D341Med (cell line): ENCODE measurements at places on chromosomes 2 and 18.

DNA sequence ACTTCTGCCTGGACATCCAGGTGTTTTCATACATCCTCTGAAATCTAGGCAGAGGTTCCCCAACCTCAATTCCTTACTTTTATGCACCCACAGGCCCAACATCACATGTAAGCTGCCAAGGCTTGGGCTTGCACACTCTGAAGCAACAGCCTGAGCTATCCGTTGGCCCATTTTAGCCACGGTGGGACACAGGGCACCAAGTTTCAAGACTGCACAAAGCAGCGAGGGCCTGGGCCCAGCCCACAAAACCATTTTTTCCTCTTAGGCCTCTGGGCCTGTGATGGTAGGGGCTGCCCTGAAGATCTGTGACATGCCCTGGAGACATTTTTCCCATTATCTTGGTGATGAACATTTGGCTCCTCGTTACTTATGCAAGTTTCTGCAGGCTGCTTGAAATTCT is 5.9 kb downstream of the C2orf69 start:
- no peak for DNase-seq

GRCh38 chr2:174691201-174691779 is 73.0 kb downstream of the CHRNA1 start:
- no peak for DNase-seq

DNA sequence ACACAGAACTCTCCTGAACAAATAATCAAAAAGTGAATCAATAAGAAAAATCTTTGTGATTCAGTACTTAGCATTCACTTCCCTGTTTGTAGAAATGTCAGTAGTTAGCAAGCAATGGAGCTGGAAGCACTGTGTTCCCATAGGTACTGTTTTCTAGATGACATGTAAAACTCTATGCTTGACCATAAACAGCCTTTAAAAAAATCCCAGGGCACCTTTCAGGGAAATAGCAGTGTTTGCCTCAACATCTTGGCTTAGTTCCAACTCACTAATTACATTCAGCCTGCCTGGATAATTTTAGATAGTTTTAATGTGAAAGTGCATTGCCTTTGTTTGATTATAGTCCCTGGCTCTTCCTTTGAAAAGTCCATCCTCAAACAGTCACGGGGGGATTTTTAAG is 721.8 kb downstream of the ERBB4 start:
- DNase-seq: no peak

DNA sequence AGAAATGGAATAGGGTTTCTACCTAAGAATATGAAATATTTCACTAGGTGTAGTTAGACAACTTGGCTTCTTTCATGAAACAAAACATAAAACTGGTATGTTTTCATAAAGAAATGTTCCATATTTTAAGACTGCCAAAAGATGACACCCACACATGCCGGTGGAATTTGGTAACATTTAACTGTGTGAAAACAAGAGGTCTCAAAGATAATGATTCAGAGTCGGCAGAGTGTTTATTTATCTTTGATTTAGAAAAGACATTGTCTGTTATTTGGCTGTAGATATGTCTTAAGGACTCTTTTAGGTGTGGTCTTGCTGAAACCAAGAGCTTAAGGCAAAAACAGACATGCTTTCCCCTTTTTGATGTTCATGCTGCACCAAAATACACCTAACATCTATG is 63.5 kb upstream of the FN1 start:
- DNase-seq: no peak

- peak; percentile 45 for DNase-seq
These were observed 62.5 kb downstream of the DHRS9 start for GRCh38 chr2:169131587-169132512.

GRCh38 chr2:45218931-45219339 is 209.7 kb upstream of the SIX2 start:
- DNase-seq: no peak

- DNase-seq: no peak
These were observed 590.8 kb upstream of the ID2 start for GRCh38 chr2:8090748-8091700.

- no peak for DNase-seq
These were observed 76.4 kb downstream of the ITGB1BP1 start for GRCh38 chr2:9346885-9347284.

DNA sequence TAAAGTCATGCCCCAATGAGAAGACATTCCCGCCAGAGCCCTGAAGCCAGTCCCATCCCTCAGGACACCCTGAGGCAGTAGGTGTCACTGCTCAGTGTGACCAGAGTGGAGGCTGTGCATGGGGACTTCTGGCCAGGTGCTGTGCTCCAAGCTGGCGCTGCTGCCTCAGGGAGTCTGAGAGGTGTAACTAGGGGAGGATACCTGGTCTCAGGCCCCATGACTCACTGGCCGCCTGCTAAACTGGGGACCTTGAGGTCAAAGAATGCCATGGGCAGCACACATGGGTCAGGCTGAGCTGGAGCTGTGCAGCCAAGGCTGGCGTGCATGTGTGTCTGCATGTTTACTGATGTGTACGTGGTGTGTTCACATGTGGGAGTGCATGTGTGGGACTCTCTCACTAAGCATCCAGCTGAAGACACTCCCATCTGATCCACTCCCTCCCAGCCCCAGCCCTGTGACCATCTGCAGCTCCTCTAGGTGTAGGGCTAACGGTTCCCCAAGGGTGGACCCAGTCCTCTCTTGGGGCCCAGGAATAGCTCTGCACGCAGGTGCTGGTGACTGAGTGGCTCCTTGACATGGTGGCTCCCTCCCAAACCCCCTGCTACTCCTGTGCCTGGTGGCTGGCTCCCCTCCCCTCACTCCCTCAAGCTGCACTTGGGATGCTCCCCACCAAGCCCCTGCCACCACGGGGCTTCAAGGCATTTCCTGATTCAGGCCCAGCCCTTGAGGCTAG is 16.5 kb downstream of the HS6ST1 start:
- DNase-seq: no peak

GRCh38 chr18:27181726-27182125 is 3.4 kb downstream of the CHST9 start:
- no peak for DNase-seq

GRCh38 chr18:31573051-31573450 is 18.6 kb upstream of the TTR start:
- DNase-seq: no peak

- DNase-seq: no peak
These were observed 68.2 kb upstream of the STON1 start for GRCh38 chr2:48461721-48462120.

DNA sequence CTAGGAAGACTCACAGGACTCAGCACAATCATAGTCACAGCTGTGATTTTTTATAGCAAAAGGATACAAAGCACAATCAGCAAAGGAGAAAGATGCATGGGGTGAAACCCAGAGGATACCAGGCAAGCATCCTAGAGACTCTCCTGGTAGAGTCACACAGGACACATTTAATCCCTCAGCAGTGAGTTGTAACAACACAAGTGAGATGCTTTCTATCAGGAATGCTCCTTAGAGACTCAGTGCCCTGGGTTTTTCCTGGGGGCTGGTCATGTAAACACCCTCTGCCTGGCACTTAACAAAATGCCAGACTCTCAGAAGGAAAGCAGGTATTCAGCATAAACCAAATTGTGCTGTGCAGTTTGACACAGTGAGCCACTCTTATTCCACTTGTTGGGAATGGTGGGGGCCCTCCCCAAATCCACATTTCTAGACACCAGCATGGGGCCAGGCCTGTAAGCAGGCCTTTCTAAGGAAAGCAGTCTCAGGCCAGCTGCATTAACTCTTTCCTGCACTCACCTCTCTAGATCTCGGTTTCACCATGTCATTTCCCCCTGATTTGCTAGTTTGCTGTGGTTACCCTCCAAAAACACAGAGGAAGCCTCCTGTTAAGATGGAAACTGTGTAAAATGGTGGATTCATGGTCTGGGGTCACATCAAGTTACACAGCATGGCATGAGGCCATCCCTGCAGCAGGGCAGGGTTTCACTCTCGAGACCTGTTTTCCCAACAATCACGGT is 16.9 kb upstream of the RNU4ATAC start:
- DNase-seq: no peak

GRCh38 chr2:143819190-143819735 is 690.0 kb downstream of the ARHGAP15 start:
- no peak for DNase-seq

- DNase-seq: no peak
These were observed 75.1 kb downstream of the ACOXL start for GRCh38 chr2:110807522-110807921.

DNA sequence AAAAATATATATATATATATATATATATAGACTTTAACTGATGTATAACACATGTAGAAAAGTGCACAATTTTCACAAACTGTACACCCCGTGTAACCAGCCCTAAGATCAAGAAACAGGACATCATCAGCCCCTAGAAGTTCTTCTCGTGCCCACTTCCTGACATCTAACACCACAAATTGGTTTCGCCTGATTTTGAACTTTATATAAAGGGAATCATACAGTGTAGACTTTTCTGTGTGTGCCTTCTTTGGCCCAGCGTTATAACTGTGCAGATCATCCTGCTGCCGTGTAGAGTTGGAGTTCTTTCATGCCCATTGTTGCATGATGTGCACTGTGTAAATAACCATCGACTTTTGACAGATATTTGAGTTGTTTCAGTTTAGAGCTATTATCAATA is 41.0 kb downstream of the SMAD7 start:
- no peak for DNase-seq

GRCh38 chr2:224982910-224983711 is 59.2 kb downstream of the DOCK10 start:
- DNase-seq: no peak

- DNase-seq: no peak
These were observed 336.8 kb downstream of the DSEL start for GRCh38 chr18:67179726-67180125.

- DNase-seq: peak; percentile 75
These were observed 662 bp downstream of the BZW1 start for GRCh38 chr2:200812122-200813022.

GRCh38 chr2:118240276-118240675 is 152.0 kb downstream of the INSIG2 start:
- DNase-seq: no peak

DNA sequence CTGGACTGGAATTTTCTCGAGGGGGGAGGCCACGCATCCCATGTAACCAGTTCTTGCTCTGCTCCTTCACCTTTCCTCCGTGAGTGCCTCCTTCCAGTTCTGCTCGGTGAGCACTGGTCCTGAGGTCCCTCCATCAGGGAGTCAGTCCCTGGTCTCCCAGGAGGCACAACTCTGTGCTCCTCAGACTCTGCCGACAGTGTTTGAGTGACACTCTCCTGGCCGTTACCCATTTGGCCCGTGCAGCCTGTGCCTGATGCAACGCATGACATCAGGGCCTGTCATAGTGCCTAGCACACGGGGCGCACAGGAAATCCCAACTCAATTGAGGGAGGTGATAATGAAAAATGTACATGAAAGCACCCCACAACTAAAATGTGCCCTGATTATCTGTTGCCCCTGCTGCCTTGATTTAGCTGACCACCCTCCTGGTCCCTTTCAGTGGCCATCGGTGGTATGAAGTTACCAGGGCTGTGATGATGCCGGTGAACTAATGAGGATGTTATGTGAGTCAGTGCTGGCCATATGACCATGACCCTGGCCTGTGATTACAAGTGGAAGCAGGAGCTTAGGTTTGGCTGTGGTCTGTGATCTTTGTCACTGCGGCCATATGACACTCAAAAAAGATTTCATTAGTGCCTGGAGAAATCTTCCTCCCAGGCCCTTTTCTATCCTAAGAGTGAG is 144.6 kb downstream of the TDRD15 start:
- no peak for DNase-seq

GRCh38 chr2:216678098-216678465 is 17.3 kb downstream of the IGFBP5 start:
- no peak for DNase-seq

DNA sequence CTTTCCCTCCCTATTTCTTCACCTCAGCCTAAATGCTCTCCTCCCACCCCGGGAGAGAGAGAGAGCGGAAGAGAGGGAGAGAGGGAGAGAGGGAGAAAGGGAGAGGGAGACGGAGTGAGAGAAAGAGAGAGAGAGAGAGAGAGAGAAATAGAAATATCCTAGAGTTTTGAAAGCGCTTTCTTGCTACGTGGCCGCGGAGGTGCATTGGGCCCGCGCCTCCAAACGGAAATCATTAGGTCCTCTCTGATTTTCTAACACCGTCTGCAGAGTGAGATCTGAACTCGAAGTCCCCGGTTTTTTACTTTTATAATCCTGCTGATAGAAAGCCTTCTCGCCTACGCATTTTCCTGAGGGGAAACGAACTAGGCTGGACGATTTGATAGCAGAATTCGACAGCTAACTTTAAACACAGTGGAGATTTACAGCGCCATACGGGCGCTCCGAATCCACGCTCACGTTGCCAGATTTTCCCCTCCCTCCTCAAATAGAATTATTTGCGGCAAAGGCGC is 903 bp upstream of the EVX2 start:
- no peak for DNase-seq

GRCh38 chr2:27752551-27753237 is 18.8 kb upstream of the MRPL33 start:
- no peak for DNase-seq

DNA sequence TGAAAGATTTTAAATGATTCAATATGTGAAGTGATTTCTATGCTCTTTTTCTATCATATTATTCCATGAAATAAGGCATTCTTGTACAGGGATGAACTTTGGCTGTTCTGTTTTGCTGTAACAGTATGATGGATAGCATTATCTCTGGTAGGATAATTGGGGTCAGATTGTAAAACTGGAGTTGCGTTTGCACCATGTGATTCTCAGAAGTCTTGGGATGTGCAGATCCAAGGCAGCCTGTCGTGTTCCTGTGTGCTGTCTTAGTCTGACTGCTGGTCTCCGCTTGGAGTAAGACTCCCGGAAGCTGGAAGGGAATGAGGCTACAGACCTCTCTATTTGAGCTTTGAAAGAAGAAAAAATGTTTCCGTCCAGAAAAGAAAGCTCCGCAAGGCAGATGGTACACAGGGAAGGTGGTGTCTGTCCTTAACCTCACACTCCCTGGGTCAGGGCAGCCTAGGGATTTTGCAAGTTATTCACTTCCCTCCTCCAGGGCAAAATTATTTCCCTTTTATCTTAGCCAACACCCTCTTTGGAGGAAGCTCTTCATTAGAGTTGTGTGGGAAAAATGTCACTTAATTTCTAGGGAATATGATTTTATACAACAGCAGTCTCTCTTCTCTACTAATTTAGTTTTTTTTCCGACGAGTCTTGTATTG is 250.6 kb downstream of the PTPRM start:
- no peak for DNase-seq

- DNase-seq: peak; percentile 55
These were observed 5.5 kb downstream of the TMBIM1 start for GRCh38 chr2:218286570-218287459.

- no peak for DNase-seq
These were observed 134.4 kb upstream of the APCDD1 start for GRCh38 chr18:10319914-10320600.
